Right ventricle myocardium superior (tissue), 1 donor: ENCODE measurements at places on chromosomes 3 and 15. TPM values are rescaled to one million over a fixed set of nuclear protein-coding genes. Genes with fewer than 3 reads are reported as not detected.

- DNase-seq, result no peak
These were observed 78.7 kb upstream of the SNRK start for GRCh38 chr3:43207628-43208085.

- DNase-seq, result no peak
These were observed 63.3 kb downstream of the ATP1B3 start for GRCh38 chr3:141939759-141940158.

Gene AADACL2
- not detected for total RNA-seq

Gene STAC
- total RNA-seq, result 0.43 TPM

Gene FEZF2
- not detected for total RNA-seq

Gene CTXN2
- total RNA-seq, result not detected
